ENCODE measurements at places on chromosomes 11 and 22.

DNA sequence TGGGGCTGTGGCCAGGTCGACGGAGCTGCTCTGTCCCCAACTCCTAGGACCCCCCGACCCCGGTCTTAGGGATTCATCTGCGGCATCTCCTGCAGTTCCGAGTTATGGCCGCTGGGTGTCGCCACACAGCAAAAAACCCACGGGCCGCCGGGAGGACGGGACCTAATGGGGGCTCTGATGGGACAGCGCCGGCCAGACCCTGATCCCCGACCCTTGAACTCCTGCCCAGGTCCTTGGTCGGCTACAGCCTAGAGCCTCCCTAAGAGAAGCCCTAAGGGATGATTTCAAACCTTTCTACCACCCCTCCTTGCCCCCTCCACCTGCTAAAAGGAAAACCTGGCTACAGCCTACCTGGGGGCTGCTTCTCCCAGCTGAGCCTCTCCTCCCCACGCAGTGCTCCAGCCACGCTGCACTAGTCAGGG, 30.8 kb upstream of the LRRC10B start:
- peak; percentile 9 for DNase-seq

DNA sequence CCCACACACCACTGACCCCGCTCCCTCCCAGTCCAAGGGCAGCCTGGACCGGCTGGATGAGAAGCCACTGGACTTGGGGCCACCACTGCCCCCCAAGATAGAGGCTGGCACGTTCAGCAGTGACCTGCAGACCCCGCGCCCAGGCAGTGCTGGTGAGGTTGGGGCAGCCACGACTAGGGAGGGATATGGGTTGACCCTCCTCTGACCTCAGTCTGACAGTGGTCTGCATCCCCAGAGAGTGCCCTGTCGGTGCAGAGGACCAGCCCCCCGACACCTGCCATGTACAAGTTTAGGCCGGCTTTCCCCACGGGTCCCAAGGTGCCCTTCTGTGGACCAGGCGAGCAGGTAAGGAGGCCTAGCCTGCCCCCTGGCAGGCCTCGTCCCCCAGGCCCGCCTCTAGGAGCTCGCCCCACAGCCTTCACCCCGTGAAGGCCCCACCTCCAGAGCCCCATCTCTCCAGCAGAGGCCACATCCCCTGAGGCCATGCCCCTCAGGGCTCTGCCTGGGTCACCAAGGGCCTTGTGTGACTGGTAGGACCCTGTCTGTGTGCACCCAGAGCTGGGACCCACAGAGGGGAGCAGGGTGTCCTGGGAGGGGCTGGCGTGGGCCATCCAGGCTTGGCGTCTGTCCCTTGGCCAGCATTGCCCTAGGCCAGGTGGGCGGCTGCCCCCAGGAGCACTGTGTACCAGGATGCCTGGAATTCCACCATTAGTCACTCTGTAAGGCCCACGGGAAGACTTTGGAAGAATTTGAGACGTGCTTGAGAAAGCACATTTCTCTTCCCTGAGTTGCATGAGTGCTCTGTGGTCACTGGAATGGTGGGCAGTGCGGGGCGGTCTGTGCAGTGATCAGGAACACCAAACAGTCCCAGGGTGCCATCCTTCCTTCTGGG, 9.4 kb downstream of the CCDC188 start:
- no peak for DNase-seq

DNA sequence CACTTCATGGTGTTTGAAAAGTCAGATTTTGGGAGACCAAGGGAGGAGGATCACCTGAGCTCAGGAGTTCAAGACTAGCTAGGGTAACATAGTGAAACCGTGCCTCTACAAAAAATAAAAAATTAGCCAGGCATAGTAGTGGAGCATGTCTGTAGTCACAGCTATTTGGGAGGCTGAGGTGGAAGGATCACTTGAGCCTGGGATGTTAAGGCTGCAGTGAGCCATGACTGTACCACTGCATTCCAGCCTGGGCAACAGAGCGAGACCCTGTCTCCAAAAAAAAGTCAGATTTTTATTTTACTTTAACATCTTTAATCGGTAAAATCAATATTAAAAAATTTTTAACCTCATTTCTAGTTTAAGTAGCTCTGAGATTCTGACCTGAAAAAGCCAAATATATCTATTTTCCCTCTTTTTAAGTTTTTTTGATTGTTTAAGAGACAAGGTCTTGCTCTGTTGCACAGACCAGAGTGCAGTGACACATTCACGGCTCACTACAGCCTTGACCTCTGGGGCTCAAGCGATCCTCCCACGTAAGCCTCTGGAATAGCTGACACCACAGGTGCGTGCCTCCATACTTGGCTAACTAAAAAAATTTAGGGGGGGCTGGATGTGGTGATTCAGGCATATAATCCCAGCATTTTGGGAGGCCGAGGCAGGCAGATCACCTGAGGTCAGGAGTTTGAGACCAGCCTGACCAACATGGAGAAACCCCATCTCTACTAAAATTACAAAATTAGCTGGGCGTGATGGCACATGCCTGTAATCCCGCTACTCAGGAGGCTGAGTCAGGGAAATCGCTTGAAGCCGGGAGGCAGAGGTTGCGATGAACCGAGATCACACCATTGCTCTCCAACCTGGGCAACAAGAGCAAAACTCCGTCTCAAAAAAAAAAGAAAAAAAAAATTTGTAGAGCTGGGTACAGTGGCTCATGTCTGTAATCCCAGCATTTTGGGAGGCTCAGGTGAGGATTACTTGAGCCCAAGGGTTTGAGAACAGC, 48.4 kb downstream of the SFI1 start:
- no peak for DNase-seq

DNA sequence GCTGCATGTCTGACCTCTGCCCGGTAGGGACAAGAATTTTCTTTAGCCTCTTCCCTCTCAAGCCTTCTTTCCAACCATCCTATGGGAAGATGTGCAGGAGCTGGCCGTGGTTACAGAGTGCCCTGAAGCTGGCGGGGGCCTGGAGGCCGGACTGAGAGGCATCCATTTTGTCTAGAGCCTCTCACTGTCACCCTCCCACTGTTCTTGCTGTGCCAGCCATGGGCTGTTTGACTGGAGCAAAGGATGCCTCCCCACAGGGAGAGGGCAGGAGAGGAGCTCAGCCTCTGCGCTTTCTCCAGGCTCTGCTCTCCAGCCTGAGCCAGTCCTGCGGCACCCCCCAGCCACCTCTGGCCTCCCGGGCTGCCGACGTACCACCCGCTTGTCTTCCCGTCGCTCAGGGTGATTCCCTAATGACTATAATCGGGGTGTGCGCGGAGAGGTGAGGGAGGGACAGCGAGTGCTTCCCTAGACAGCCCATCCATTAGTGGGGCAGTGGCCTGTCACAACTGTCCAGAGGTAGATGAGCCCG, 123.8 kb downstream of the NECTIN1 start:
- DNase-seq, result no peak

DNA sequence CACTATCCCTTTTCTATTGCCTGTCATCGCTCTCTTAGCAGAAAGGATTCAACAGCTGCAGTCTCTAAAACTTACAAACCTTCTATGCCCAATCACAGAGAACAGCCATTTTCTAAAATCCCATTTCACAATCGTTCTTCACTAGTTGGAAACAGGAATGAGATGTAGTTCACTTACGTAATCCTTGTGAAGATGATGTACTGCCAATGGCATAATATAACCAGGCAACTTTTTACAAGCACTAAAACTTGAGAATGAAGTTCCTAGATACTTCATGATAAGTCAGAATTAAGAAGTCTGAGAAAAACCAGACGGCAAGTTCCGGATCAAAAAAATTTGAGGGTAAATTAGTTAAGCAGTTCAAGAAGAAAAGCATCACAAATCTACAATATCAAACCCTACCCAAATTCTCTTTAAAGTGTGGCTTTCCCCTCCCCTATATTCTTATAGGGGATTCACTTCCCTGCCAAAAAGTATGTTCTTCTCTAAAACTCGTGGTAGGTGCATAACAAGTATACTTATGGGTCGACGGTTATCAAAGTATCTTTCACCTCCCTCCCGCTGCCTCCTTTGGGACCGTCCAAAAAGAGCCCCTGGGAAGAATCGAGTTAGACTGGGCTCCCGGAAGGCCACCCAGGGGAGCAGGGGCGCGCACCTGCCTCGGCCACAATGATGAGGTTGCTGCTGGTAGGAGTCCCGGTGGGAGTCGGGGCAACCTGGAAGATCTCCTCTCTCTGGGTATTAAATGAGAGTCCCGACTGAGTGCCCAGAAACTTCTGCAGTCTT, 666 bp downstream of the MSANTD4 start:
- DNase-seq, result no peak

GRCh38 chr22:36659762-36660509, 43.6 kb downstream of the CACNG2 start:
- no peak for DNase-seq

- no peak for DNase-seq
Measured at GRCh38 chr22:20135265-20135664, 3.7 kb downstream of the ZDHHC8 start.

GRCh38 chr11:15485432-15485831, 370.7 kb downstream of the INSC start:
- no peak for DNase-seq

GRCh38 chr11:12161603-12162350, 51.4 kb downstream of the MICAL2 start:
- DNase-seq, result no peak

GRCh38 chr11:10699072-10699471, 5.5 kb upstream of the IRAG1 start:
- no peak for DNase-seq

DNA sequence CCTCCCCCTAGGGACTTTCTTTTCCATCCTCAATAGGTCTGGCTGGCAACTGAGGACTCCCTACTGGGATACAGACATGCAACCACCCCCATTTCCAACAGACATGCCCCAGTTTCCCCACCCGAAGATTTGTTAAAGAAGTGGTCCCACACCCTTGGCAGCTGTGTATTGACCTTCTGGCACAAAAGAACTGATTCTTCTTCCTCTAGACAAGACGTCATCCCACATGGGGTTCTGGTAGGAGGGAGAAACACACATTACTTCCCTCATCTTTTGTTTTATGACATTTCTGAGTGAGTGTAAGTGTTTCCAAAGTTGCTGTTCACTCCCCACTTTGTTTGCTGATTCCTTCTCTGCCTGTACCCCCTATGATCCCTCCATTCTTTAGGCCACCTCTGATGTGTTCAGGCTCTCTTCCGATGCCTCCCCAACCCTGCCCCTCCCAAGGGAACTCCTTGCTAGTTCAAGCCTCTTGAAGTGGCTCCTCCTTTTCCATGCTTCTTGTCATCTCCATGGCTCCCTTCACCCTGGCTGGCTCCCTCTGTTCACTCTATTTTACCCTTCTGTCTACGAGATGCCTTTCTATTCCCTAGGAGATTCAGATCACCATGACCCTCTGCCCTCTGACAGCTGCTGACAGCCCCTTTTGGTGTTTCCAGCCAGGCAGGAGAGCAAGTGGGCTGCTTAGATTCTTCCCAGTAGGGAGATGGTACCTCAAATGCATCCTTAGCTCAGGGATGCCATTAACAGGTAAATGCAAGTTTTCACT, 4.3 kb downstream of the KIRREL3 start:
- DNase-seq, result no peak

DNA sequence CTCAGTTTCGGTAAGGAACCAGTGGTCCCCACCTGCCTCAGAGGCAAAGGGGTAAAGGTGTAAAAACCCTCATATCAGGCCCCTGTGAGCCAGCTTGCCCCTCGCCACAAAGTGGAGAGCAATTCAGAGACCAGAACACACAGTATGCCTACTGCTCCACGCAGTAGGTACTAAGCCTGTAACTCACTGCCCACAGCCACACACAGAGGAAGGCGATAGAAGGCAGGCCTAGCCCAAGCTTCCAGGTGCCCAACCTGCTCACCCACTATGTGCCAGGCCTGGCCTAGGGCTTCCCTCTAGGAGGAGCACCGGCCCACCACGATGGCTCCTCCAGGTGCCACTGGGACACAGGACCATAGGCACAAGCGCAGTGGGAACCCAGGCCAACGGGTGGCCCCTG, 63.1 kb upstream of the TCF20 start:
- DNase-seq, result no peak

GRCh38 chr22:31248138-31248745, 36.1 kb downstream of the LIMK2 start:
- peak; percentile 43 for DNase-seq

DNA sequence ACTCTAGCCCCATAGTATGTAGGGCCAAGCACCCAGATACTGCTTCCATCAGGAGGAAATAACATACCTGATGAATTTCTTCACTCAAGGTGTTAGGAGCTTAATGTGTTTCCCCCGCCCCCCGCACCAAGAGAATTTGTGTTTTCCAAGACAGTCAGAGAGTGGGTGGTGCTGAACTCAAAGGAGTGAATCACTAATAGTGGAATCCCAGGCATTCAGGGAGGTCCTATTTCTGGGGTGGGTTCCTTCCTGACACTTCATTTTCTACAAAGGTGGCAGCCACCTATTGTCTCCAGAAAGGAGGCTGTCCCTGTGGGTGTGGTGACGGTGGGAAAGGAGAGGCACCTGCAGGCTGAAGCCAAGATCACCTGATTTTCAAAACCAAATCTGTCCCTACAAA, 50.8 kb upstream of the ELF5 start:
- no peak for DNase-seq

GRCh38 chr11:36775756-36776155, 177.7 kb upstream of the RAG2 start:
- DNase-seq, result no peak

- DNase-seq, result no peak
Measured at GRCh38 chr22:30079952-30080533, at the start of gene HORMAD2. HORMAD2 (plus strand) TSS chr22:30080464; CDS start chr22:30093953, 13,489 bp downstream.

DNA sequence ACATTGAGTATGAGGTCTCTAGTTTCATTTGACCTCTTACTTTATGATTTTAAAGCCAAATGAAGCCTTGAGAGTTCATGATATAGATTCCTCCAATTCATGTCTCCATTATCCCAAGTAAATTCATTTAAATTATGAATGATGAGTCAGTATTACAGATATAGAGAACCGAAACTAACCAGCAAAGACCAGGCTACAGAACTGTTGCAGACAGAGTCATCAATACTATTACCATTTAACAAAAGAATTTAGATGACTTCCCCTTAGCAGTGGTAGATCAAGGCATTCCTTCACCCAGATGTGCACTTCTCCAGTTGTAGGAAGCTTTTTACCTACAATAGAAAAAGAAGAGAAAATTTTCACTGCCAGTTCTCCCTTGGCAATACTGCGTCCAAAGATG, 11.8 kb upstream of the CCDC89 start:
- DNase-seq, result no peak

- DNase-seq, result no peak
Measured at GRCh38 chr22:27983361-27983791, 64.3 kb upstream of the PITPNB start.

GRCh38 chr22:34943830-34944229, 122.1 kb upstream of the ISX start:
- no peak for DNase-seq

DNA sequence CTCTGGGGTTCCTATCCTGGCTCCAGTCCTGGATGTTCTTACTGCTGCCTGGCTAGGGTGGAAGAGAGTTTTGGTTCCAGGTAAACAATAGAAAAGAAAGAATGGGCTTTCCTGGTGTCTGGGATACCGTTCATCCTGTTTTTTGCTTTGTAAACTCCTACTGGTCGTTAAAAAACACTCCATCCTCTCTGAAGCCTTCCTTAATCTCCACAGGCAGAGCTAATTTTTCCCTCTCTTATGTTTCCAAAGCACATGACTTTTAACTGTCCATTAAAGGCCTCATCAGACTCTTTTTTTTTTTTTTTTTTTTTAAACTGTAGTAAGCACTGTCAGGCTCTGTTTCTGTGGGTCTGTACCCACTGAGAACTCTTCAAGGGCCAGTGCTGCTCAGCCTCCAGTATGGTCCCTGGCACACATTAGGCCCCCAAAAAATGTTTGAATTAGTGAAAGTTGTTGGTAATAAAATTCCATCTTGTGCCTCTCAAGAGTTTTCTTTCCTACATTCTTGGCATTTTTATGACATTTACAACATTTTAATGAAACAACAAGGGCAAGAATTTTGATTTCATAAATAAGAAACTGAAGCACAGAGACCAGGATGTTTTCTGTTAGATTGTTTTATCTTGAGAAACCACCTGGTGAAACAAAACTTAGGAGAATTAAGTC, 104.2 kb downstream of the TEAD1 start:
- no peak for DNase-seq
